A549 treated with GW870086 at 1 μM for 4 hours (cell line): ENCODE measurements at places on chromosomes 16 and 17. TPM values are rescaled to one million over a fixed set of nuclear protein-coding genes. Genes with fewer than 3 reads are reported as not detected.

Gene MT4
- not detected in 5 replicates for total RNA-seq

Gene MLYCD
- total RNA-seq: 1.1 to 2.6 TPM (median 1.7 TPM) in 5 replicates

Gene TMEM204
- total RNA-seq: 0.07 to 0.08 TPM in 2 of 5 replicates, not detected in the others

Gene HOXB2
- 0.32 to 1.0 TPM (median 0.43 TPM) in 5 replicates for total RNA-seq

Gene MAF
- 0.31 to 0.90 TPM (median 0.39 TPM) in 5 replicates for total RNA-seq
